Small intestine (tissue), 16 donors: ENCODE measurements at places on chromosomes 11 and 22. TPM values are rescaled to one million over a fixed set of nuclear protein-coding genes. Genes with fewer than 3 reads are reported as not detected.

DDTL gene
- 10.5 TPM for polyA plus RNA-seq

WT1 gene
- not detected for polyA plus RNA-seq

PAX6 gene
- 3.8 TPM for polyA plus RNA-seq

DNA sequence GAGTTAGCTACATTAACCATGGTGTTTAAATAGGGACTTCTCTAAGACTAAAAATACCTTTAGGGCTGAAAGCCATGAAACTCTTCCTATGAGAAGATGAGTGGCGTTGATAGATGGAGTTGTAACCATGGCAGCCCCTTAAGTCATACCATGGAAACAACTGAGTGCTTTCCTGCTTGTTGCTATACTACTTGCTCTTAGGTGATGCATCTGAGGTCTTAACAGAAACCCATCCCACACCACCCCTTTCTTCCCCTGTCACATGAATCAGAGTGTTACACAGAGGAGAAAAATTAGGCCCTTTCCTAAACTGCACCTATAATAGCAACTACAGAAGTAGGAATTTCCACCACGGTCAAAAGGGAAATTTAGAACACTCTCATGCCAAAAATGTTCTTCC, 64.3 kb upstream of the ZC3H12C start:
- H3K4me3 ChIP-seq, result no peak overlapping the region
- no peak for DNase-seq
- no peaks in the 10 kb centered on the region for H3K27me3 ChIP-seq
- no peaks in the 10 kb centered on the region for H3K36me3 ChIP-seq

DNA sequence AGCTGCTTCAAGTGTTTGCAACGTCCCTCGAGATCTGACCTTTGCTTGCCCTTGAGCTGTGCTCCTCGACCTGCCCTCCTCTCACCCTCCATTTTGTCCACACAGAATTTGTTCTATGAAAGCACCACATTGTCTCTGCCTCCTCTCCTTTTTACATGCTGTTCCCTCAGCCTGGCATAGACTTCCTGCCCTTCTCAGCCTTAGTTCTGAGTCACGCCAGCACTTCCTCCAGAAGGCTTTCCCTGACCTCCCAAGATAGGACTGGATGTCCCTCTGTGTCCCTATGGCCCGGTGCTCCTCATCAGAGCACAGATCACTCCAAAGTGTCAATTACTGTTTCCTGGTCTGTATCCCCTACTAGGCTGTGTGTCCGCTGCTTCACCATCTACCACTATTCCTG, 16.2 kb downstream of the JHY start:
- no peak for DNase-seq
- no peak overlapping the region for H3K4me3 ChIP-seq
- H3K27ac ChIP-seq, result no peak overlapping the region
- no peaks in the 10 kb centered on the region for H3K4me1 ChIP-seq
- H3K27me3 ChIP-seq, result no peaks in the 10 kb centered on the region
- H3K36me3 ChIP-seq, result no peaks in the 10 kb centered on the region

- H3K36me3 ChIP-seq, result no peaks in the 10 kb centered on the region
- H3K27ac ChIP-seq, result no peak overlapping the region
- H3K4me1 ChIP-seq, result no peaks in the 10 kb centered on the region
- H3K4me3 ChIP-seq, result no peak overlapping the region
- no peak for DNase-seq
- peaks cover 9% of the 10 kb centered on the region for H3K27me3 ChIP-seq
Observed at GRCh38 chr11:19239039-19239438, 1.7 kb downstream of the E2F8 start.

GRCh38 chr22:29306835-29307595, 565 bp downstream of the GAS2L1 start:
- H3K4me3 ChIP-seq, result peak overlapping the region; percentile 65
- no peaks in the 10 kb centered on the region for H3K36me3 ChIP-seq
- H3K4me1 ChIP-seq, result peaks cover 12% of the 10 kb centered on the region
- H3K27me3 ChIP-seq, result no peaks in the 10 kb centered on the region
- peak; percentile 90 for DNase-seq

GRCh38 chr11:110097459-110098012, 4.3 kb downstream of the ZC3H12C start:
- no peaks in the 10 kb centered on the region for H3K27me3 ChIP-seq
- peaks cover 5% of the 10 kb centered on the region for H3K4me1 ChIP-seq
- H3K36me3 ChIP-seq, result no peaks in the 10 kb centered on the region
- no peak overlapping the region for H3K4me3 ChIP-seq
- no peak overlapping the region for H3K27ac ChIP-seq

DNA sequence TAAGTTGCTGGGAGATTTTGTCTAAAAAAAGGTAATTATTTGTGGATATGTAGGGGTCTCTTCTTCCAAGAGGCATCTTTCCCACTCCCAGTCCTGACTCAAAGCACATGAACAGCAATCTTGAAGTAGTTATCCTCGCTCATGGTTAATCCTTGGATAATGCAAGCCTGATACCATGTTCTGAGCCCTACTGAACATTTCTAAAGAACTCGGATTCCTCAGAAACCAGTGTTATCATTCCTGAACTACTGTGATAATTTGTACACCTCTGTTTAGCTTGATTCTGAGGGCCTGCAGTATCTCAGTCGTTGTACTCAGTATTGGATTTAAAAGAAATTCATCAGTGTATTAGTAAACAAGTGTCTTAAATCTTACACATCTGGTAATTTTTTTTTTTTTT, 22.3 kb upstream of the RCE1 start:
- H3K36me3 ChIP-seq, result no peaks in the 10 kb centered on the region
- DNase-seq, result no peak
- H3K4me3 ChIP-seq, result no peak overlapping the region
- H3K27ac ChIP-seq, result no peak overlapping the region
- no peaks in the 10 kb centered on the region for H3K4me1 ChIP-seq
- H3K27me3 ChIP-seq, result no peaks in the 10 kb centered on the region

GRCh38 chr11:118623269-118623655, 15.8 kb downstream of the PHLDB1 start:
- peaks cover 2% of the 10 kb centered on the region for H3K4me1 ChIP-seq
- H3K36me3 ChIP-seq, result no peaks in the 10 kb centered on the region
- H3K27me3 ChIP-seq, result no peaks in the 10 kb centered on the region
- no peak for DNase-seq
- H3K4me3 ChIP-seq, result no peak overlapping the region
- peak overlapping the region; percentile 76 for H3K27ac ChIP-seq
